ENCODE measurements at places on chromosomes 5 and 9.

- DNase-seq = no peak
Observed at GRCh38 chr9:121239851-121240250, 28.1 kb upstream of the GSN start.

DNA sequence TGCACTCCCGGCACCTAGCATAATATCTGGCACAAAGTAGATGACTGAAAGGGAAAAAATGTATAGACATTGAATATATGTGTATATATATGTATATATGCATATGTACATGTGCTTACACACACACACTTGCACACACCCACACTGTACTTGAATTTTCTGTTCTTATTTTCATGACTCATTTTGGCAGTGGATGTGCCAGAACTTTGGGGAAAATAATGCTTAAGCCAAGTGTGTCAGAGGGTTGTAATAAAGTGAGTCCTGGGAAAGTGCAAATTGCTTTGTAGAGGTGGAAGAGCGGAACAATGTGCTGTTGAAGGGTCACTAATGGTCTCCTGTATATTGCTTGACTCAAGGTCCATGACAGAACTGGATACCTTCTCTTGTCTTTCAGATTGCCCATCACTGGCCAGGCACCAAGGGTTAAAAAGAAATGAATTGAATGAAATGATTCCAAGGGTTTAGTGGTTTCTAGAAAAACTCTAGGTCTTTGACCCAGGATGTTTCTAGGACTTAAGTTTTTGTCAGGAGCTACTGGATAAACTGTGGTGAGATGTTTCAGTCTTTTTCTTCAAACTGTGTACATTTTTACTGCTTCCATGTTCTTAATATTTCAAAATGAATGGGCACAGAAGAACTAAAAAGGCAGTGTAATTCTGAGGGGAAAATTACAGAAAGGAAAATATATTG, 129.9 kb upstream of the MOCS2 start:
- DNase-seq = no peak

DNA sequence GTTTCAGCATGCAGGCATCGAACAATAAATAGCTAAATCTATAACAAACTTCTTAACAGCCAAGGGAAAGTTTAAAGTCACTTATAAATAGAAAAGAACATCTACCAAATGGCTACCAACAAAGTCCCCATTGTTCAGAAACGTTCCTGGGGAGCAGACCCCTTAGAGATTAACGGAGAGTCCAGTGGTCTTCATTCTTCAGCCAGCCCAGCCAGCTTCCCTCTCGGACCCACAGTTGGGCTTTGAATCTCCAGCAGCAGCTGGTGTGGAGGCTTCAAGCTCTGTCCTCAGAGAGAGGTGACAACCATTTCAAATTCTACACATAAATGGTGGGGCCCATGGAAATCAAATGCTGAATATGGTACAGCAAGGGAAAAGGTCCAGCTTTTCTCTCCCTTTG, 11.2 kb downstream of the ENC1 start:
- no peak for DNase-seq

- no peak for DNase-seq
Observed at GRCh38 chr5:84364043-84364442, 20.6 kb downstream of the EDIL3 start.

DNA sequence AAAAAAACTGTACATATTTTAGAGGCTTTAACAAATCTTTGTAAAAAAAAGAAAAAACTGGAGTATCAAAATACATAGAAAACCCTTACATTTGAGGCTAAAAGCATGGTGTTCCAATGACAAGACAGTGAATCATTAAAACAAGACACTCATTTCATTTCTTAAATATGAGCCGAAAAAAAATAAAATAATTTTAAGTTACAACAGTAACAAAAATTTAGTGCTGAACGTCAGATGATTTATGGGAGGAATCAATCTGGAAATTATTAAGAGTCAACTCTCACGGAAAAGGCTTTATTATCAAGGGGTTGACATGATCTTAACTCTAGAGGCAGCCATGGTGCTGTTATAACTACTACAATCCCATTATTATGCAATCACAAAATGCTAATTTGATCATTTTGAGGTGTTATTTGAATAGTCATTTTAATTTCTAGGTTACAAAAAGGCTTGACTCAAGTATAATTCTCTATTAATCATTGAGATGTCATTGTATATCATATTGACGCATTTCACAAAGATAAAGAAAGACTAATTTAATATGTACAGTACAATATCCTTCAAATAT, 51.9 kb downstream of the MAPKAP1 start:
- no peak for DNase-seq
